ENCODE measurements at places on chromosomes 5 and 9. TPM values are rescaled to one million over a fixed set of nuclear protein-coding genes. Genes with fewer than 3 reads are reported as not detected.

The SH3TC2 gene
- total RNA-seq = not detected

- no peak for DNase-seq
These were observed 1.8 kb upstream of the ZNF354A start for GRCh38 chr5:178732281-178732680.

The LRRC8A gene
- total RNA-seq = 25.6 TPM

GRCh38 chr9:72995131-72996024 is 42.5 kb upstream of the ALDH1A1 start:
- no peak for DNase-seq

- no peak for DNase-seq
These were observed 10.2 kb downstream of the PRRX2 start for GRCh38 chr9:129675620-129676019.

DNA sequence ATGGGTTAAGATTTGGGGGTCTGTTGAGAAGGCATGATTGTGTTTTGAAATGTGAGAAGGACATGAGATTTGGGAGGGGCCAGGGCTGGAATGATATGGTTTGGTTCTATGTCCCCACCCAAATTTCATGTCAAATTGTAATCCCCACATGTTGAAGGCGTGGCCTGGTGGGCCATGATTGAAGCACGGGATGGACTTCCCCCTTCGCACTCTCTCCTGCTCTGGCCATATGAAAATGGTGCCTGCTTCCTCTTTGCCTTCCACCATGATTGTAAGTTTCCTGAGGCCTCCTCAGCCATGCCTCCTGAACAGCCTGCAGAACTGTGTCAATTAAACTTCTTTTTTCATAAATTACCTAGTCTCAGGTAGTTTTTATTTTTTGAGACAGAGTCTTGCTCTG is 14.7 kb upstream of the NOTCH1 start:
- no peak for DNase-seq

GRCh38 chr5:161093100-161093499 is 241.1 kb upstream of the ATP10B start:
- no peak for DNase-seq

DNA sequence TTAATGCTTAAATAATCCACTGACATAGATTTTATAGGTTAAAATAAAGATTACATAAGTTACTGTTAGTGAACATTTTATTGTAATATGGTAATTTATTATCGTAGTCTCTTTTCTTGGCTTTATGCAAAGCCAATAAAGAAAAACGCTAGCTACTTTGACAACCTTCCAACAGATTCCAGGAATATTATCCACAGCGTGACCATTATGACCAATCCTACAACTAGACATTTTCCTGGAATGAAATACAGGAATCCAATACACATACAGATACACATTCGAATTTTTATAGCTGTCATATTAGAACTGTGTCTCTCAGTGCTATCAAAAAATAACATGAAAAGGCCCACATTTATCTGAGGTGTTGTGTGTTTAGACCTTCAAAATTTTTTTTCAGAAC is 13.1 kb downstream of the RPS23 start:
- DNase-seq = no peak

DNA sequence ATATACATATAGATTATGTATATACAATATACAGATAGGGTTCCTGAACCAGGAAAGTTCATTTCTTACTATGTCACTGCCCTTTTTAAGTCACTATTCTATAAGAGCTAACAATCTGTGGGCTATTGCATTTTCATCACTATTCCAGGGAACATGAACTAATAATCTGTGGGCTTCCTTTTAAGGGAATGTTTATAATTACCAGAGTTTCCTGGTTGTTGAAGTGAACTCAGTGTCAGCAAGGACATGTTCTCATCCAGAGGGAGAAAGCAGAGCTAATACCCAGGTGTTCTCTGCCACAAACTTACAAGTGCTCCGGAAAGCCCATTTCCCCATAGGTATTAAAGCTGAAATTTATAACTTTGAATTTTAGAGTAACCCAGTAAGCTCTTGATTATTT is 69.6 kb downstream of the CWC27 start:
- DNase-seq = no peak

The NOXA1 gene
- 0.33 TPM for total RNA-seq

GRCh38 chr9:96423322-96423984 is 5.3 kb upstream of the ZNF367 start:
- no peak for DNase-seq

The FAM200C gene
- 0.78 TPM for total RNA-seq

DNA sequence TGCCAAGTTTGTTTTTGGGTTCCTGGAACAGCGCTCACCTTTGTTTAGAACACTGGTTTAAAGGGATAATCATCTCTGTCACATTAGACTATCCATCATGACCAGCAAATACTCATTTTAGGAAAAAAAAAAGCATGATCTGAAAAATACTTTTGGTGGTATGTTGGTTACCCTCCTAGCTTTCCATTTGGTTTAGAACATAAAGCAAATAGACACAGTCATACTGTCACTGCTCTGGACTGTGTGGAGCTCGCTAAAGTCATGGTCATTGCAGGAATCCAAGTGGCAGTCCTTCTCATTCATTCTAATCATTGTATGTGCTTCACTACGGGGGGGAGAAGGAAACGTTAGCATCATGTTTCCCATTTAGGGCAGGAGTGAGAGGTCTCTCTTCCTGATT is 83.5 kb downstream of the PIK3R1 start:
- DNase-seq = no peak

DNA sequence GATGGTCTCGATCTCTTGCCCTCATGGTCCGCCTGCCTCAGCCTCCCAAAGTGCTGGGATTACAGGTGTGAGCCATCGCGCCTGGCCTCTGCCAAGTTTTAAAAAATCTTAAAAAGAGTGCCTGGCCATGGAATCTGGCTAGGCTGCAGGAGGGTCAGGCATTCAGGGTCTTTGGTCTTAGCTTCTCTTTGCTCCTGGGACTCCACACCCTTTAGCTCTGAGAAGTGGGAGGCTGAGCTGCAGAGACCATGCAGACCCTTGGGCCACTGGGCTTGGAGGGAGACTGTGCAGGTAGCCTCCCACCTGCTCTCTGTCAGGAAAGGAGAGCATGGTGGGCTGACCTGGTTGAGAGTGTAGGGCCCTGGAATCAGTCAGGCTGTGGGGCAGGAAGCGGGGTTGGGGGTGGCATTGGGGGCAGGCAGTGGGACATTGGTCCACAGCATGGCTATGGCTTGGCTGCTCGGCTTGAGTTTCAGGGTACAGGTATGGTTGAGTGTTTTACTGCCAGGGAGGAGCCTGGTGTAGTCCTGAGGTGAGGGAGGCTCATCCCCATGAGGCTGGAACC is 20.8 kb downstream of the PHF2 start:
- no peak for DNase-seq

The CEP72 gene
- 58.1 TPM for total RNA-seq

GRCh38 chr5:151863566-151863965 is 61.1 kb downstream of the GLRA1 start:
- DNase-seq = no peak

The HCN1 gene
- not detected for total RNA-seq

DNA sequence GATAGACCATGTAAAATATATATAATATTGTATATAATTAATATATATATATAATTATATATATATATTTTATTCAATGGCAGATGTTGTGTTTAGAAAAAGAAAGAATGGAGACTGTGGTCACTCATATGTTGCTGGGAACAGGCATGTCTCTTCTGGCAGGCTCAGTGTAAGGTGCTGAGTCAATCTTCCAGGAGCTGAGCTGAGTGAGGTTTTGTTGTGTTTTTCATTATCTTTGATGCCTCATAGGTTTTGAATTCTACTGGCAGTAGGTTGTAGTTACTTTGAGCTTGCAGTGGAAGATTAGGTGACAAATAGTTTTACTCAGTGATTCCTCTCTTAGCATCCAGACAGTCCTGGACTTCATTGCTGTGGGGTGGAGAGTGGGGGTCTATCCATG is 561.3 kb downstream of the IRX1 start:
- no peak for DNase-seq

DNA sequence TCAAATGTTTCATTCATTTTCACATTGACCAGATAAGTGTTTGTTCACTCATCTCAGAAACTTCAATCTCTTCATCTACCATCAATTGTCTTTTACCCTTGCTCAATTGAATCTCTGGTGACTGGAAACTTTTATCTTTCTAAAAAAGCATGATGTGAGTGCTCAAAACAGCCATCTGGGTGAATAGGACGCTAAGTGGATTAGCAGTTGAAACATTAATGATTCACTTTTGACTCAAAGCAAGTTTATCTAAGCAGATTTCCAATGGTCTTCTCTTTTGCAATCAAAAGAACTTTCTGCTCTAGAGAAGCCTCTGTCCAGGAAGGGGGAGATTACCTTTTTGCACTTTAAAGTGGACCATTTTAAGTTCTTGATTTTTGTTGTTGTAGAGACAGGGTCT is 22.2 kb downstream of the KLF4 start:
- no peak for DNase-seq

DNA sequence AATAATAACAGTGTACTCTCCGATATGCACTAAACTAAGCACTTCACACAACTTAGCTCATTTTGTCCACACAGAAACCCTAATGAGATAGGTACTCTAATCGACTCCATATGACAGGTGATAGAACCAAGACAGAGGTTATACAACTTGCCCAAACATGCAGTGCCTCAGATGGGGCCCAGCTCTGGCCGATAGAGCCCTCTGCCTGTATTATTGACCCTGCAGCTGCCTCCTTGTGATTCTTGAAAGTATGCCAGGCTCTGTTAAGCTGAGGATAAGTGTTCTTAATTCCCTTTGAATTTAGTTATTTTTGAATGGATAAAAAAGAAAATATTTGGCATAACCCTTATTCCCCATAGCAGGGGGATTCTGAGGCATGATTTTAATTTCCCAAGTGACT is 78.5 kb downstream of the HMHB1 start:
- no peak for DNase-seq

DNA sequence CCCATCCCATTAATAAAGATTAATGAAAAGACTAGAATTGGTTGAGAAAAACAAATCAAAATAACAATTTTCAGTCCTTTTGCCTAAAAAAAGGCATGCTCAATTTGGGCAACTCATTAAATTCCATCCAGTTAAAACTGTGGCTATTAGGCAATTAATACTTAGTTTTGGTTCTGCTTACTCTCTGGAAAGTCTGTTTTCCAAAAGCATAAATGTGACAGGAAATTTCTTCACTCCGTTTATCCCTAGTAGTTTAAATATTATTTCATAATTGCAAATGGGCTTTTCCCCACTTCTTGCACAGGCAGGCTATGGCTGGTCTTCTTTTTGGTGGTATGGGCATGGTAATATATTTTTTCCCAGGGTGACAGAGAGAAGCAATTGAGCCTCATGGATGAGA is 373.3 kb upstream of the KLF4 start:
- DNase-seq = no peak

The PKD2L2 gene
- not detected for total RNA-seq

GRCh38 chr9:73780916-73781315 is 629.3 kb downstream of the ANXA1 start:
- DNase-seq = no peak

GRCh38 chr5:143279698-143280097 is 123.8 kb downstream of the NR3C1 start:
- no peak for DNase-seq

DNA sequence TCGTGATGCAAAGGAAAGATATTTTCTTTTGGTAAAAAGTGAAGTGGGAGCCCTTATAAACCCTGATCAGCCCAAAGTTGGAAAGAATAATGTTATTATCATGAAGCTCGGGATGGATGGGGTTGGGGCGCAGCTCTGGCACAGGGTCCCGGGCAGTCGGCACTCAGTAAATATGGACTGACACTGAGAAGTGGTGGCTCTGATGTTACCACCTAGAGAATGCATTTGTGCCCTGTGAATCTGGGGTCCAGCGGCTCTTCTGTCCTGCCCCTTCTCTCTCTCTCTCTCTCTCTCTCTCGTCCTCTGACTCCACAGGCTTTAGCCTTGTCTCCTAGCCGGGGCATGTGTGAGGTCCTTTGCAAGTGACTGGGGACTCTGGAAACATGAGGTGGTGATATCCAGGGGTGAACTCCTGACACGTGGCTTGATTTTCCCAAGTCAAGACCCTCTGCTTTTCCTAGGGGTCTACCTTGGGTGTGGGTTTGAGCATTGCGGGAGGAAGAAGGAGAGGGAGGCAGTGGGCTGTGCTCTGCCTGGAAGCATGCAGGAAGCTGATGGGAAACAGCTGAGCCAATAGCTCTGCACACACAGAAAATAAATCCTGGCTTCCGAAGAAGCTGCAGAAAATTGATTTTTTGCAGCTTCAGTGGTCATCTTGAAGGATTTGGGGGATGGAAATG is 162.7 kb downstream of the MACROH2A1 start:
- DNase-seq = peak; percentile 44

The TOR1A gene
- 53.5 TPM for total RNA-seq

The PCSK5 gene
- 9.9 TPM for total RNA-seq

DNA sequence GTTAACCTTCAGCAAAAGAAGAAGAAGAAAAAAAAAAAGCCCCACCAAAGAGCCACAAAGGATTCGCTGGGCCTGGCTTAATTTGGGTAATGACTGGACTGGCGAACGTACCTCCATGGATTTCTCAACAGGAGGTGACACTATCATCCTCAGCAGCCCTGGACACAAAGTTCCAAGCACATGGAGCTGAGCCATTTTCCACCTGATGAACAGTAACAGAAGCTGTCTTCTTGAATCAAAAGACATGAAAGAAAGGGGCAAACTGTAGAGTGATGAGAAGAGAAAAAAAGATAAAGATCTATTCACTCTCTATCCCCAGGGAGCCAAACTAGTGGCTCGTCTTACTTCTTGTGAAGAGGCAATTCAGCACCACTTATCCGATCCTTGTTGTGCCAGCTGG is 150.2 kb upstream of the TRPM3 start:
- DNase-seq = no peak

The NUTM2F gene
- total RNA-seq = not detected

DNA sequence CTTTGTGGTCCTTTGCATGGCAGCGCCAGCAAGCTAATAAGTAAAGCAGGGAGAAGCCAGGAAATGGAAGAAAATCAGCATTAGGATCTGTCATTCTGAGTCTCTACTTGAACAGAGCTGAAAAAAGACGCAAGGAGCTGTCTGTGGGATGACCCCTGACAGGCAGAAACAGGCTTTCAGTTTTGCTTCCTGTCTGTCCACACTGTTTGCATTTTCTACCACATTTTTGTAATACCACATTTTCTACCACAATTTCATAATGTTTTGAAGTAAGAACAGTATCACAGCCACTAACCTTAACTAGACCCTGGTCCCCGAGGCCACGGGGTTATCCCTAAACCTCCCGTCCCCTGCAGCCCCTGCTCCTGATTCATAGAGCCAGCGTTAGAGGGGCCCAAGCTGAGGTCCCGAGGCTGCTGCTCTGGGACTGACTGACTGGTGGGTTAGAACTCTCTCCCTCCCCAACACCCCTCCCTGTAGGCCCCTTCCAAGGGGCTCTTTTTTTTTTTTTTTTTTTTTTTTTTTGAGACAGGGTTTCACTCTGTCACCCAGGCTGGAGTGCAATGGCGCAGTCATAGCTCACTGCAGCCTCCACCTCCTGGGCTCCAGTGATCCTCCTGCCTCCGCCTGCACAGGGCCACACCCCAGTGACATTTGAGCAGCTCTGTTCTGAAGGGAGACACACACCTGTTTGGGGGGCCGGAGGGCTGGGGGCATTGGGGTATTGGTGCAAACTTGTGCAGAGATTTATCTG is 4.0 kb upstream of the CLIC3 start:
- peak; percentile 82 for DNase-seq

The ARHGEF37 gene
- total RNA-seq = not detected

The KIF4B gene
- not detected for total RNA-seq

GRCh38 chr9:89524963-89525362 is 27.1 kb upstream of the SEMA4D start:
- no peak for DNase-seq

The SVEP1 gene
- not detected for total RNA-seq

All from natural killer cell treated with Interleukin-12 subunit alpha and Interleukin-12 subunit beta and Interleukin-15 and Interleukin-18, amount 100 ng/mL, for 72 hours (primary cell).